ENCODE measurements at places on chromosomes 3 and 15.

GRCh38 chr15:76312540-76313174, 1.4 kb upstream of the ETFA start:
- no peak for DNase-seq

- DNase-seq: no peak
Observed at GRCh38 chr15:50278496-50278895, 13.0 kb upstream of the HDC start.

GRCh38 chr15:72229076-72229946, 1.7 kb downstream of the PKM start:
- DNase-seq: peak; percentile 19

- peak; percentile 77 for DNase-seq
Observed at GRCh38 chr15:69410248-69410874, 3.8 kb upstream of the KIF23 start.

DNA sequence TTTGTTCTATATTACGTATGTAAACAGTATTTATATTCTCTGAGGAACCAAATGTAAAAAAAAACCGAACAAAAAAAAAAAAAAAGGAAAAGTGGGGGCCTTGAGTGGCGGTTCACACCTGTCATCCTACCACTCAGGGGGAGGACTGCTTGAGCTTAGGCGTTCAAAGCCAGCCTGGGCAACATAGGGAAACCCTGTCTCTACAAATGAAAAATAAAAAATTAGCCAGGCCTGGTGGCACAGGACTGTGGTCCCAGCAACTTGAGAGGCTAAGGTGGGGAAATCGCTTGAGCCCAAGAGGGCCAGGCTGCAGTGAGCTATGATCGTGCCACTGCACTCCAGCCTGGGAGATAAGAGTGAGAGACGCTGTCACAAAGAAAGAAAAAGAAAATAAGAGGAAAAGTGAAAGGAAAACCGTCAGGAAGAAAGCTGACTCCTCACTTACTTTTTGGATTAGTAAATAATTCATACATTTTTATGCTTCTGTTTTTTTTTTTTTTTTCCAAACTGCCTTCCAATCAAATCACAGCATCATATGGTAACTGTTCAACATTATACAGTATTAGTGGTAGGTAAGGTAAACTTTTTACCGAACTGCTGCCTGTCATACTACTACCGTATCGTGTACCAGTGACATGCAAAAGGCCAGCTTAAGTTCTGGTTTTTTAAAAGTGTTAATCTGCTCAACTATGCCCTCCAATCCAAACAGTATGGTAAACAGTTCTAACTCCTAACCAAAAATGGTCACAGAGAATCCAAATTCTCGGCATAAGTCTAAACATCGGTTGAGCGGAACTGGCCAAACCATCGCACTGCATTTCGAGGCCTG, 1.2 kb downstream of the PHC3 start:
- peak; percentile 25 for DNase-seq

DNA sequence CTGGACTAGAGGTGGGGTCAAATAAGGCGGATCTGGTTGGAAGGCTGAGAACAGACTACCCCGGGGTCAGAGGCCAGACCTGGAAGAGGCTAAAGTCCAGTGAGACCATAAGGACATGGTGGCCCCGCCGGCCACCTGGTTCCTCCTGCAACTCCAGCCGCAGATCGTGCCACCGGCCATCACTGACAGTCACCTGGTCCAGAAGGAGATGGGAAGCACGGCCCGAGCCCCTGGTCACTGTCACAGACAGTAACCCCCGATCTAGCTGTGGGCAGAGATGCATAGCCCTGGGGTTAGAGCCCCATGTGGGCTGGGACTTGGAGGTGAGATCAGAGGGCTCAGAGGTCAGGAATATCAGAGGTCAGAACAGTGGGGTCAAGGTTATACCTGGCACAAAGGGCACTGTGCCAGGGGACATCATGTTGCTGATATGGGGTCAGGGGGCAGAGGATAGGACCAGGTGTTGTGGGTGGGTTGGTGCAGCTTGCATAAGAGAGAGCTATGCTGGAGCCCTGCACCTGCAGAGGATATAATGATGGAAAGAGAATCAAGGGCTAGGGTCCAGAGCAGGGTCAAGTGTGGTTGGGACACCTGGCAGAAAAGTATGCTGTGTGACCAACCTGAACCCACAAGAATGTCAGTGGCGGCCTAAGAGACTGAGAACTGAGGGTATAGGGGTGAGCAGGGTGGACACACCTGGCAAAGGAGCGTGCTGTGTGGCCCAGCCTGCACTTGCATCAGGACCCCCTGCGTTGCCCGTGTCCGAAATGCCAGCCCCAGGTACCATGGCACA, 9.6 kb downstream of the CELSR3 start:
- no peak for DNase-seq

- DNase-seq: no peak
Observed at GRCh38 chr3:29606416-29606815, 325.5 kb downstream of the RBMS3 start.

- DNase-seq: no peak
Observed at GRCh38 chr3:127107491-127108375, 85.2 kb upstream of the PRR23E start.

DNA sequence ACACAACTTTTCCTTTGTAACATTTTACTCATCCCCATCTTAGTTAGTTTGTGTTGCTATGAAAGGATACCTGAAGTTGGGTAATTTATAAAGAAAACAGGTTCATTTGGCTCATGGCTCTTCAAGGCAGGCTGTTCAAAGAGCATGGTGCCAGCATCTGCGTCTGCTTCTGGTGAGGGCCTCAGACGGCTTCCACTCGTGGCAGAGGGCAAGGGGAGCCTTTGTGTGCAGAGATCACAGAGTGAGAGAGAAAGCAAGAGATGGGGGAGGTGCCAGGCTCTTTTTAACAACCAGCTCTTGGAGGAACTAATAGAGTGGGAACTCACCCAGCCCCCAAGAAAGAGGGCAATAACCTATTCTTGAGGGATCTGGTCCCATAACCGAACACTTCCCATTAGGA, 23.1 kb downstream of the PLA2G4F start:
- DNase-seq: no peak

GRCh38 chr3:38907426-38907825, 91.4 kb upstream of the SCN10A start:
- DNase-seq: no peak

DNA sequence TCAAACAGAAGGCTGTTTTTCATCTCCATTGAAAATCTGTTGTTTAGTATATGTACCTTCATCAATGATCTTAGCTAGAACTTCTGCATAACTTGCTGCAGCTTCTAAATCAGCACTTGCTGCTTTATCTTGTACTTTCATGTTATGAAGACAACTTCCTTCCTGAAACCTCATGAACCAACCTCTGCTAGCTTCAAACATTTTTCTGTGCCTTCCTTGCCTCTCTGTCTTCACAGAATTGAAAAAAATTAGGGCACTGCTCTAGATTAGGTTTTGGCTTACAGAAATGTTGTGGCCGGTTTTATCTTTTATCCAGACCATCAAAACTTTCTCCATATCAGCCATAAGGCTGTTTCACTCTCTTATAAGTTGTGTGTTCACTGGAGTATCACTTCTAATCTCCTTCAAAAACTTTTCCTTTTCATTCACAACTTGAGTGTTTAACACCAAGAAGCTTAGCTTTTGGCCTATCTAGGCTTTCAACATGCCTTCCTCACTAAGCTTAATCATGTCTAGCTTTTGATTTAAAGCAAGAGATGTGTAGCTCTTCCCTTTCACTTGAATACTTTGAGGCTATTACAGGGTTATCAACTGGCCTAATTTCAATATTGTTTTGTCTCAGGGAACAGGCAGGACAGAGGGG, 78.6 kb downstream of the IGSF11 start:
- DNase-seq: no peak

DNA sequence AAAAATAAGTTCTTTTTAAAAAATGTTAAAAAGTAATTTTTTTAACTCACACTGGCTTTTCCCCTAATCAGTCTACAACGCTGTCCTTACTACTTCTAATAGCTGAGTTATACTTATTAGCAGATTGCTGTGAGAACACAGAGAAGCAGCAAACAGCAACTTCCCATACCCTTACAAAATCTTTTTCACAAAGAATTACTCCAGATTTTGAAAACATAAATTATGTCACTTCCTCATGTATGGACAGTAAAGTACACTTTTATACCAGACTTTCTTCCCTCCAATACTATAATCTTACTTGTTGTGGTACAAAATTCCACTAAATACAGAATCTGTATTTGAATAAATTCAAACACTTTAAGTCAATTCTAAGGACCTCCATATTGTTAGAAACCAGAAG, 2.1 kb downstream of the PHC3 start:
- no peak for DNase-seq

- DNase-seq: no peak
Observed at GRCh38 chr3:119457246-119457645, 6.2 kb downstream of the TMEM39A start.

DNA sequence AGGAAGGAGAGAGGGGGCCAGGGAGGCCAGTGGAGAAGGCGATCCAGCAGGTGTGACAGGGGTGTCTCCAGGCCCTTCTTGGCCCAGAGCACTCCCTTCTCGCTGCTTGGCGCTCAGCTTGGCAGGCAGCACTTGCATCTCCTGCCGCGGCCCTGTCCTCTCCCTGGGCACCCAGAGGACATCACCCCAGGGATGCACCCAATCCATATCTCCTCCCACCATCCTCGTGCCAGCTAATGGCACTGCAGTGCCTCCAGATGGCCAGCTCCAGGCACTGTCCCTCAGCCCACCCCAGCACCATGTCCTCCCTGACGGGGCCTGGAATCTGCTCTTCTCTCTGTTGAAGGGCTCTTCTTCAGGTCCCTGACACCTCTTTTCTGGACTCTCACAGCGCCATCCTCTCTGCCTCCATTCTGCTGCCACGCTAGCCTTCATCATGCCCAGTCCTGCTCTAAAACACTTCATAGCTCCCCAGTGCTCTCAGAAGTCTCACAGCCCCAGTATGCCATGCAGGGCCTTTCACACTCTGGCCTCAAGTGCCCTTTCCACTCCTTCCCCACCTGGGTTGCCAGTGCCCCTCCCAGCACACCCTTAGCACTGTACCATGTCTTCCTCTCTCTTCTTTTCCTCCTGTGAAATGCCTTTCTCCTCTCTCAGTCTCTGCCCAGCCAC, 106.8 kb upstream of the SLC6A11 start:
- no peak for DNase-seq

- DNase-seq: no peak
Observed at GRCh38 chr3:11457135-11457534, 184.9 kb downstream of the ATG7 start.

GRCh38 chr15:59550530-59550929, 61.1 kb upstream of the GCNT3 start:
- no peak for DNase-seq

GRCh38 chr3:25376340-25376739, 51.7 kb upstream of the RARB start:
- DNase-seq: no peak

DNA sequence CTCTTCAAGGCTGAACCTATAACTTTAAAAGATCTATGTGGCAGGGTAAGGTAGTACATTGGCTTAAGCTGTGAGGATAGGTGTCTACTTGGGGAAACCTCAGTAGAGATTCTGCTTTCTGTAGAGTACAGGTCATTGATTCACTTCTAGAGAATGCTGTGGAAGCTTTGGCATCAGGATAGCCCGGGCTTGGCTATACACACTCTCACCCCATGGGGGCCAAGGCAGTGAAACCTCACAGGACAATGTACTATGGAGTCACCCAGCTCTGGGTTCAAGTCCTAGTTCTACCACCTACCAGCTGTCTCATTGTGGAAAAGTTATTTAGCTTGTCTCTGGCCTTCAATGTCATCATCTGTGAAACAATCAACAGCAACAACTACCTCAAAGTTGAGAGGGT, 9.0 kb downstream of the MTFMT start:
- DNase-seq: no peak

- no peak for DNase-seq
Observed at GRCh38 chr3:171177056-171177455, 150.5 kb upstream of the SLC2A2 start.

- DNase-seq: no peak
Observed at GRCh38 chr3:186532598-186533072, 11.5 kb downstream of the CRYGS start.

All from ACHN (cell line).